AG20443 (cell line): ENCODE measurements at places on chromosomes 2 and 18.

DNA sequence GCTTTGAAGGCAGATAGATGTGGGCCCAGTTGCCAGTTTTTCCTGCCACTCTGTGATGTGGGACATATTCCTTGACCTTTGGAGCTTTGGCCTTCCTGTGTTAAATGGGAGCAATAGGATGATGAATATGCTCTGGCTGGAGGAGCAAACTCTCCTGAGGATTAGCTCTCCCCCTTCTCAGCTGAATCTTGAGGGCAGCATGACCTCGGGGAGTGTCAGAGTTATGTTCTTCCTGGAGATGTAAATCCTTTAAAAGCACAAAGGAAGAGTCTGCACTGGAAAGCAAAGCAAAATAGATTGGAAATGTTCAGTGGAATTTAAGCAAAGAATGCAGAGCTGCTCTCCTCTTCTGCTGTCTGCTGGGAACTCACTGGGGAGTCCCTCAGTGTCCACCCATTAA is 160.1 kb downstream of the ALK start:
- DNase-seq, result no peak

- peak; percentile 52 for DNase-seq
These were observed 1.5 kb downstream of the CACNB4 start for GRCh38 chr2:152097290-152097800.

DNA sequence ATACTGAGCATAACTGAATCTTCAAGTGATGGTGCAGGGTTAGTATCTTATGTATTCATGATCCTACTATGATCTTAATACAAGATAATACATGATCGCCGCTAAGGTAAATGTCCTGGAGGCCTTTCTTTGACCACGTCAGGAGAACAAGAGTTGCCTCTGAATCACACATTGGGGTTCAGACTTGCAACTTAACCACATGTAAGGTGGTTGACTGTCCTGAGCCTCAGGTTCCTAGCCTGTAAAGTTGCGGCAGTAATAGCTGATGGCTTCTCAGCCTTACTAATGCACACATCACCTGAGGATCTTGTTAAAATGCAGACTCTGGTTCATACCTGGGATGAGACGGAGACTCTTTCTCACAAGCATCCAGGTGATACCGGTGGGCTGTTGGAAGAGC is 112.5 kb downstream of the MGAT5 start:
- DNase-seq, result no peak

DNA sequence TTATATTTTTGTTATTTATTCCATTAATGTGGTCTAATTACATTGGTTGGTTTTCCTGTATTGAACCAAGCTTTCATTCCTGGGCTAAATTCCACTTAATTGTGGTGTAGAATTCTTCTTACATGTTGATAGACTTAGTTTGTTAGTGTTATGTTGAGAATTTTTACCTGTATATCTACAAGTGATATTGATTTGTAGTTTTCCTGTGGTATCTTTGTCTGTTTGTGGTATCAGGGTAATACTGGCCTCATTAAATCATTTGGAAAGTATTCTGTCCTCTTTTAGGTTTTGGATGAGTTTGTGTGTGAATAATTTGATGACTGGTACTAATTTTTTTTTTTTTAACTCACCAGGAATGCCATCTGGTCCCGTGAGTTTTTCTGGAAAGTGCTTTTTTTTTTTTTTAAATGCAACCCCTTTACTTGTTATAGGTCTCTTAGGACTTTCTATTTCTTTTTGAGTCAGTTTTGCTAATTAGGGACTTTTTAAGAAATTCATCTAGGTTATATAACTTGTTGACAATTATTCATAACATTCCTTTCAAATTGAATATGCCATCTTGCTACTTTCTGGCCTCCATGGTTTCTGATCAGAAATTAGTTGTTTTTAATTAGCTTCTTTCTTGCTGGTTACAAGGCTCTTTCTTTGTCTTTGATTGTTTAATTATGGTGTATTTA is 232.8 kb downstream of the CCDC85A start:
- no peak for DNase-seq

GRCh38 chr2:167196461-167197252 is 308.4 kb downstream of the XIRP2 start:
- peak; percentile 19 for DNase-seq

- DNase-seq, result no peak
These were observed 307.1 kb downstream of the GRB14 start for GRCh38 chr2:164314148-164314547.

- DNase-seq, result no peak
These were observed 88.3 kb downstream of the TRIB2 start for GRCh38 chr2:12805033-12805432.

- no peak for DNase-seq
These were observed 41.5 kb downstream of the ARHGAP25 start for GRCh38 chr2:68776124-68776523.

GRCh38 chr2:11574176-11575046 is 40.6 kb downstream of the GREB1 start:
- DNase-seq, result no peak

GRCh38 chr2:126750506-126750905 is 94.5 kb downstream of the GYPC start:
- DNase-seq, result no peak
